Aorta (tissue), 5 donors: ENCODE measurements at places on chromosomes 5 and 9. TPM values are rescaled to one million over a fixed set of nuclear protein-coding genes. Genes with fewer than 3 reads are reported as not detected.

DNA sequence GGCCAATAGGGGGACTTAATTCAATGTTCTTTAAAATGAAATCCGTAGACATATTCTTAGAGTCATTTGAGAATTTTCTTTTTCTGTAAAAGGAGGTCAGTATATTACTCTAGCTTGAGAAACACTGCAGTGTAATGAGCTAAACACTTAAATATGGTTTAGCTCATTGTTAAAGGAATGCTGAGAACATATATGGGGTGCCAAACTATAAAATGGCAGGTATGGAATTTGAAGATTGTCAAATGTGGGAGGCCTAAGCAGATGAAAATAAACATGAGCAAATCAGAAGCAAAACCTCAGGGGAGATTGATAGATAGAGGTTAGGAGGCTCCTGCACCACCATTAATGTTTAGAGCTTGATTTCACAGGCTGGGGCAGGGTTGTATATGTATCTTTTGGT, 57.9 kb downstream of the STX17 start:
- no peaks in the 10 kb centered on the region for H3K4me1 ChIP-seq
- no peak overlapping the region for H3K4me3 ChIP-seq
- H3K36me3 ChIP-seq = no peaks in the 10 kb centered on the region
- no peak for DNase-seq

DNA sequence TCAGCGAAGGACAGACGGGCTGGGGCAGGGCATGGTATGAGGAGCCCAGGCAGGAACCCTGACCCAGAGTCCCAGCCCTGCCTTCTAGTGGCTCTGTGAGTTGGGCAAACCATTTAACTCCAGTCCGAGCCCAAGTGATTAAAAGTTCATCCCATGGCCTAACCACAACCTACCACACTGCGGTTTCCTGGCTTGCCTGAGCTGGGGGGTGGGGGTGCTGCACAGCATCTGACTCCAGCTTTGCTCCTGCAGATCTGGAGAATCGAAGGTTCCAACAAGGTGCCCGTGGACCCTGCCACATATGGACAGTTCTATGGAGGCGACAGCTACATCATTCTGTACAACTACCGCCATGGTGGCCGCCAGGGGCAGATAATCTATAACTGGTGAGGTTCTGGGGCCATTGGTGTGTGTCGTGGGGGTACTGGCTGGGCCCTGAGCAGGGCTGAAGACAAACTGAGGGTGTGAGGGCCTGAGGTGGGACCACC, 49.0 kb downstream of the STOM start:
- H3K27me3 ChIP-seq = no peaks in the 10 kb centered on the region
- DNase-seq = no peak
- no peak overlapping the region for H3K4me3 ChIP-seq
- H3K36me3 ChIP-seq = peaks cover 20% of the 10 kb centered on the region
- no peaks in the 10 kb centered on the region for H3K4me1 ChIP-seq

- H3K4me1 ChIP-seq = no peaks in the 10 kb centered on the region
- H3K36me3 ChIP-seq = peaks cover 5% of the 10 kb centered on the region
- no peak overlapping the region for H3K4me3 ChIP-seq
- DNase-seq = no peak
- no peak overlapping the region for H3K27ac ChIP-seq
Observed at GRCh38 chr5:179905161-179905560, 2.5 kb downstream of the TBC1D9B start.

DNA sequence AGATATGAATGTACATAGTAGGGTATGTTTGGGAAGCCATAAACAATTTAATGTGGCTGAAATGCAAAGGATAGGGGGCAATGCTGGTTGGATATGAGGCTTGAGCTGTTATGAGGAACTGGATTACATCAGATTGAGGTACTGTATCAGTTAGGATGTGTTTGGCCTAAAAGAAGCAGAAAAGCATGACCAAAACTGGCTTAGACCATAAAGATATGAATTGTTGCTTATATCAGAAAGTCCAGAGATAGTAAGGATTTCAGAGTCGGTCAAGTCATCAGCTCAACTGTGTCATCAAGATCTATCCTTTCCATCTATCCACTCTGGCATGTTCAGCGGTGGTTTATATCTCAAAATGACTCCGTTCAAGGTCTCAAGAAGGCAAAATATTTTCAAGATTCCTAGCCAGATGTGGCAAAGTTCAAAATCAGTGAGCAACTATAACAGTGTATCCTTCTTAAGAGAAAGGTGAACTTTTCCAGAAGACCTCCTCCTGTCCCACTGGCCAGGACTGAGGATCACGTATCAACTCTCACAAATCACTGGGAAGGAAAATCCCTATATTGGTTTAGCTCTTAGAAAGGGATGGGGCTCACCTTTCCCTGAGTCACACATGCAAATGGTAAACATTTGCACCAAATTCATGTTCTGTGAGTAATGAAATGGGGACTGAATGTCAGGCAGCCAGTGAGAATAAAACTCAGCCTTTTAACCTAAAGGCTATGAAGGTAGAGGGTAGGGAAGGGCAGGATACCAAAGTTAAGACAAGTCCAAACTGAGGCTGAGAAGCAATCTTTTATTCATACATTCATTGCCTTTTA, 257.8 kb downstream of the TRIM32 start:
- H3K4me1 ChIP-seq = no peaks in the 10 kb centered on the region
- no peak overlapping the region for H3K4me3 ChIP-seq
- H3K36me3 ChIP-seq = no peaks in the 10 kb centered on the region
- no peak overlapping the region for H3K27ac ChIP-seq

GRCh38 chr9:98248737-98249474, 6.5 kb downstream of the TBC1D2 start:
- no peaks in the 10 kb centered on the region for H3K27me3 ChIP-seq
- DNase-seq = peak; percentile 84
- H3K27ac ChIP-seq = no peak overlapping the region
- no peak overlapping the region for H3K4me3 ChIP-seq
- no peaks in the 10 kb centered on the region for H3K4me1 ChIP-seq

DNA sequence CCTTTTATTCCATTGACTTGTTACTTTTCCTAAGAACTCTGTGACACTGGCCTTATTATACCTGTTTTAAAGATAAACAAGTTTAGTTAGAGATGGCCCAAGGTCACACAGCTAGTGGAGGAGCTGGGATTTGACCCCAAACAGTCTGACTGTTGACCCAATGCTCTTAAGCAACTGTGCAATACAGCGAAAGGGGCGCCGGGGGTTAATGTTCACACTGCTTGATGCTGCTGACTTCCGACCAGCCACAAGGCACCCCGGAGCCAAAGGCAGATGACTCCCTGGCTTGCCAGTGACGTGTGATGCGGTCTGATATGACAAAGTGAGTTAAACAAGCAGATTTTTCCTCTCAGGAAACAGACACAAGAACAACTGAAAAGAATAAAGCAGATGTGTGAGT, 23.9 kb downstream of the PIK3R1 start:
- H3K27ac ChIP-seq = no peak overlapping the region
- H3K36me3 ChIP-seq = no peaks in the 10 kb centered on the region
- no peak overlapping the region for H3K4me3 ChIP-seq
- no peaks in the 10 kb centered on the region for H3K27me3 ChIP-seq

DNA sequence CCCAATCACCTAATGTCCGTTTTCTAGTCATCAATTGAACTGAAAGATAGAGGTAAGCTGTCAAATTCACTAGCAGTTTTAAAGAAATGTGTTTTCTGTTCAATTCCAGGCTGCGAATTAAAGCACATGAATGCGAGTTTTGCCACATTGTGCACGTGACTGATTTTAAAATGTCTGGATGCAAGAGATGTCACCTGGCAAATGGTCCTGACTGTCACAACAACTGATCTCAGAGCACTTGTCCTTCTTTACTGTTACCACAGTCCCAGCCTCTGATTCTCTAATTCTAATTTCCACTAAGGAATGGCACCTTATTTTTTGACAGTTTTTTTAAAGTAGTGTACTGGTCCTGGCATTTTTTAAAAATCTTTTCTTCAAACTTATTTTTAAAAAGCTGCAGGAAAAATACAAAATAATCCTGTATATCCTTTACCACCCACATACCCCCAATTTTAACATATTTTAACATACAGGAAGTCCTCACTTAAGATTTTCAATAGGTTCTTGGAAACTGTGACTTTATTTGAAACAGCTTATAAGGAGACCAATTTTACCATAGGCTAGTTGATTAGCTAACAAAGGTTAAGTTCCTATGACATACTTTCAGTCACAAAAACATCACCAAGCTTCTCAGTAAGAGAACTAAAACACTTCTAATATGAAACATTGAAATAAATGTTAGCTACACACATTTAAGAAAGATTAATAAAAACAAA, 1364.3 kb downstream of the EFNA5 start:
- no peak overlapping the region for H3K27ac ChIP-seq
- DNase-seq = no peak
- no peak overlapping the region for H3K4me3 ChIP-seq
- no peaks in the 10 kb centered on the region for H3K27me3 ChIP-seq
- no peaks in the 10 kb centered on the region for H3K4me1 ChIP-seq

- no peak overlapping the region for H3K27ac ChIP-seq
- no peaks in the 10 kb centered on the region for H3K27me3 ChIP-seq
- H3K4me1 ChIP-seq = peaks cover 2% of the 10 kb centered on the region
- H3K4me3 ChIP-seq = no peak overlapping the region
Observed at GRCh38 chr5:66442951-66443445, 153.2 kb upstream of the MAST4 start.

DNA sequence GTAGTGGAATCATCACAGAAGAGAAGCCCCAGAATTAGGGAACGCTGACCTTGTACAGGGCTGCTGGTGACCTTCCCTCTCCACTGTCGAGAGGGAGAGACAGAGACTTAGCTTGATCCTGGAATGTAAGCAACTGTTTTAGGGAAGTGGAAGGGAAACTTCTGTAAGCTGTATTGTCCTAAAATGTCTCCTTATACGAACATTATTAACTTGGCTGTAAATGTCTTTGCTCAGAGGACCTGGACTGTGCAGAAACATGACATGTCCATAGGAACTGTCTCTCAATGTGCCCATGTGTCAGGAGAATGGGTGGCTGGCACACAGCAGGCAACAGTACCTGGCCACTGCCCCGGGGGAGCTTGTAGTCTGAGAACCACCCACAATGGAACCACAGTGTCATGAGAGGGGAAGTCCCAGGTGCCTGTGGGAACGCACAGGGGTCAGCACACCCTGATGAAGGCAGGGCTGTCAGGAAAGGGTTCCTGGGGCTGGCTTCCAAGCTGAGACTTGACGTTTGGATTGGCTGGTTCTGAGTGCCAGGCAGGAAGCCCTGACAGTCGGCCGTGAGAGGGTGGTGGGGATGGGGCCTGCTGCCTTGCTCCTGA, 34.0 kb downstream of the DAP start:
- peaks cover 2% of the 10 kb centered on the region for H3K36me3 ChIP-seq
- no peaks in the 10 kb centered on the region for H3K4me1 ChIP-seq
- no peak overlapping the region for H3K4me3 ChIP-seq
- no peaks in the 10 kb centered on the region for H3K27me3 ChIP-seq
- no peak for DNase-seq
- H3K27ac ChIP-seq = no peak overlapping the region

DNA sequence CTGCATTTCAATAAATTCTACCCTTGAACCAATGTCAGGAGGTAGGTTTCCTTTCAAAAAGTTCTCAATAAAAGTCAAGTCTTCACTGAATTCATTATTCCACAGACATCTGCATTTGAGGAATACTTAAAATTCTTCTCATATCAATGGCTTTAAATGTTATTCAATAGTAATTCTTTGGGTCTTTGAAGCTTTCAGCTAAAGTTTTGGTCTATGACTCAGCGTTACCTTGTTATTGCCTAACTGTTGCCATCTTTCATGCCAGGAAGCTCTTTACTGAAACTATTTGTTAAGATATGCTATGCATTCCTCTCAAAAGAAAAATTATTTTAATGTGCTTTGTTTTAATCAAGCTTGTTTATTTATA, 170.5 kb downstream of the NNT start:
- DNase-seq = no peak
- H3K36me3 ChIP-seq = no peaks in the 10 kb centered on the region
- peaks cover 6% of the 10 kb centered on the region for H3K4me1 ChIP-seq
- H3K27me3 ChIP-seq = no peaks in the 10 kb centered on the region

DNA sequence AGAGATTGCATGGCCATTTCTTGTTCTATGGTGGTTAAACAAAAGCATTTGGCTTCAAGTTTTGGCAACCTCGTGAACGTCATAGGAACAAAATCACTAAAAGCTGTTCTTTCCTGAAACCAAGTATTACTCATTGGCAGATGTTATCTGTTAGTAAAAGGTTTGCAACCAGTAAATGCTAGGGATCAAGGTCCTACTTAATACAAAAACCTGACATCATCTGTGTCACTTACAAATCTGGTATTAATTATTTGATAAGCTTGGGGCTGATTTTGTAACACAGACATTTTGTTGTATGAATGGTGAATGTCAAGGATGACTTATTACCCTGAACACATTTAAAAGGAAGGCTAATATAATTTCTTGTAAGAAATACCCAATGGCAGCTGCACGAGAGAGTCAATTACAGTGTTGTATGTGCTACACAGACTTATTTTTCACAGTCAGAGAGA, 486.4 kb upstream of the ZNF608 start:
- H3K27me3 ChIP-seq = no peaks in the 10 kb centered on the region
- no peak overlapping the region for H3K4me3 ChIP-seq
- no peaks in the 10 kb centered on the region for H3K4me1 ChIP-seq
- DNase-seq = no peak
- H3K27ac ChIP-seq = no peak overlapping the region

GRCh38 chr9:131703697-131704096, 36.2 kb downstream of the RAPGEF1 start:
- peaks cover 4% of the 10 kb centered on the region for H3K4me1 ChIP-seq
- DNase-seq = no peak
- H3K27ac ChIP-seq = no peak overlapping the region
- no peaks in the 10 kb centered on the region for H3K36me3 ChIP-seq
- H3K4me3 ChIP-seq = no peak overlapping the region
- H3K27me3 ChIP-seq = no peaks in the 10 kb centered on the region

GRCh38 chr5:172049226-172049796, 42.9 kb upstream of the FBXW11 start:
- H3K4me1 ChIP-seq = no peaks in the 10 kb centered on the region
- peaks cover 2% of the 10 kb centered on the region for H3K36me3 ChIP-seq
- H3K4me3 ChIP-seq = no peak overlapping the region
- no peaks in the 10 kb centered on the region for H3K27me3 ChIP-seq
- no peak overlapping the region for H3K27ac ChIP-seq

- H3K4me3 ChIP-seq = no peak overlapping the region
- no peaks in the 10 kb centered on the region for H3K4me1 ChIP-seq
- no peak overlapping the region for H3K27ac ChIP-seq
- DNase-seq = no peak
- H3K36me3 ChIP-seq = no peaks in the 10 kb centered on the region
Observed at GRCh38 chr5:165333623-165334022, 1828.2 kb downstream of the MAT2B start.

DNA sequence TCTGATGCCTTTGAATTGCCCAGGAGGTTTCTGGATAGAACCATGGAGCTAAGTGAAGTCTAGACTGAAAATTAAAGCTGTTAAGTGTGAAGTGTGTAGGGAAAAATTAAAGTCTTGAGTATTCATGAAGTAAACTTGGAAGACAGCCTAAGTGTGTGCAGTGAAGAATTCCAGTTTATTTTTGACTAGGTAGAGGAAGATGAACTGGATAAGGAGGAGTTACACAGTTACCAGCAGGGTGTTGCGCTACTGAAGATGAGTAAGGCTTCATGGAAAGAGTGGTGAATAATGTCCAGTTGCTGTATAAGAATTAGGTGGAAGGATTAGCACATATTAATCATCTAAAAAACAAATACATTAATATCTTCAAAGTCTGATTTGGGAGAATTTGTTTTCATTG, 5.7 kb upstream of the CHD1 start:
- no peak overlapping the region for H3K27ac ChIP-seq
- H3K4me3 ChIP-seq = no peak overlapping the region
- H3K4me1 ChIP-seq = peaks cover 3% of the 10 kb centered on the region

GALT gene
- total RNA-seq = 50.9 TPM

OGN gene
- total RNA-seq = 318 TPM

BTNL3 gene
- not detected for total RNA-seq
